Activated naive CD4-positive, alpha-beta T cell (primary cell): ENCODE measurements at places on chromosomes 3 and 15.

DNA sequence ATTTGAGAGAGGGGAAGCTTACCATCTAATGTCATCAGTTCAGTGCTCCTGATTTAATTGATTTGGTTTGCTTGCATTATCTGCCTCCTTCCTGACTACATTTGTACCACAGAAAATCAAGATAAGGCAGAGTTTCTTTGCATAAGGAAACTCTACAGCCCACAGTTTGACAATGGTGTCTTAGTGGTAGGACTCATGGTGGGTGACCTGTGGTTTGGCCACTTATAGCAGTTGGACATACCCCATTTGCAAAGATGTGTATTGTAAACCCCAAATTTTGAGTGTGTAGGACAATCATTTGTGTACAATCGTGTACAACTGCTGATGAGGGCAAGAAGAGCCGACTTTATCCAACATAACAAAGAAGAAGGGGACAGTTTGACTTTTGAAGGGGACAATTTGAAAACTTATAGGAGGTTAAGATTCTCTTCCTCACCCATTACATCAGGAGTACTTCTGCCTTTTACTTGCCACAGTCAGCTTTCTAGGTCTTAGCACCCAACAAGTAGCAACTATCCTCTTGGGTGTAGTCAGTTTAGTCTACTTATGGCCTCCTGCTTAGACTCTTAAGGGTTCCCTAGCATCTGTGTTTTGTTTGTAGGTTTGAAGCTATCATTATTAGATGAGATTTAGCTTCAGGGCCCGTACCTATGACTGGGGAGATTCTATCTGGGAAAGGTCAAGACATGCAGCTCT is 6.2 kb downstream of the TGFBR2 start:
- no peak for DNase-seq

DNA sequence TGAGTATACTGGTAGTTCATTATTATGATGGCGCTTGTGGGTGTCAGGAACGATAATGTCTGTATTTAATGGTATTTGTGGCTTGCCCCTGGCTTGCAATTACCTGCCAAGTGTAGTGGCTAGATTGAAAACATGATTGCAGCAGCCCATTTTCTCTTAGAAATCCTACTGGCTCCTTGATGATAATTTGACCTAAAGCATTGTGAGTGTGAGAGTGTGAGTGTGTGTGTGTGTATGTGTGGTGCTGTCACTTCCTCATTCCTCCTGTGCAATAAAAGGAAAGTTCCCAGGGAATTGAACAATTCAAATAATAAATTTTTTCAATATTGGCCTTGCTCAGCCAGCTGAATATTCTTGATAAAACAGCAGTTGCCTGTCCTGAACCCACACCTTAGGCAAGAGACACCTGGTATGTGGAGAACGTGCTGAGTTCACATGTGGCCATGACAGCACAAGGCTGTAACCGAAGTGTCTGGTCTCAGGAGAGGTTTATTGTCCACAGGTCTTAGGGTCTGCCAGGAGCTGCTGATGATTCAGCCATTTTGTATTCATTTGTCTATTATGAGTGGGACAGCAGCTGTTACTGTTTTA is 193.3 kb downstream of the CD47 start:
- DNase-seq: no peak

- DNase-seq: no peak
These were observed 116.4 kb upstream of the ARHGEF3 start for GRCh38 chr3:56918111-56918568.

- DNase-seq: no peak
These were observed 82.8 kb downstream of the FOXP1 start for GRCh38 chr3:71500696-71501095.

GRCh38 chr3:128505771-128506170 is 12.8 kb upstream of the GATA2 start:
- no peak for DNase-seq
